Activated naive CD8-positive, alpha-beta T cell treated with anti-CD3 and anti-CD28 coated beads, Interleukin-2, amount 50 U/mL, for 24 hours (primary cell): ENCODE measurements at places on chromosomes 5 and 9.

DNA sequence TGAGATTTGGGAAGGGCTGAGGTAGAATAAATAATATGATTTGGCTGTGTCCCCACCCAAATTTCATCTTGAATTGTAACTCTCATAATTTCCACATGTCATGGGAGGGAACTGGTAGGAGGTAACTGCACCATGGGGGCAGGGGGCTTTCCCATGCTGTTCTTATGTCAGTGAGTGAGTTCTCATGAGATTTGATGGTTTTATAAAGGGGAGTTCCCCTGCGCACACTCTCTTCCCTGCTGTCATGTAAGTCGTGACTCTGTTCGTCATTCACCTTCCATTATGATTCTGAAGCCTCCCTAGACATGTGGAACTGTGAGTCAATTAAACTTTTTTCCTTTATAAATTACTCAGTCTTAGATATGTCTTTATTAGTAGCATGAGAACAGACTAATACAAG, 115.5 kb upstream of the STARD4 start:
- DNase-seq = peak; percentile 26

- DNase-seq = no peak
Measured at GRCh38 chr9:73714294-73714693, 562.6 kb downstream of the ANXA1 start.

GRCh38 chr5:125961150-125961549, 462.1 kb upstream of the GRAMD2B start:
- no peak for DNase-seq

- no peak for DNase-seq
Measured at GRCh38 chr5:166236327-166236726, 2055.1 kb upstream of the WWC1 start.

DNA sequence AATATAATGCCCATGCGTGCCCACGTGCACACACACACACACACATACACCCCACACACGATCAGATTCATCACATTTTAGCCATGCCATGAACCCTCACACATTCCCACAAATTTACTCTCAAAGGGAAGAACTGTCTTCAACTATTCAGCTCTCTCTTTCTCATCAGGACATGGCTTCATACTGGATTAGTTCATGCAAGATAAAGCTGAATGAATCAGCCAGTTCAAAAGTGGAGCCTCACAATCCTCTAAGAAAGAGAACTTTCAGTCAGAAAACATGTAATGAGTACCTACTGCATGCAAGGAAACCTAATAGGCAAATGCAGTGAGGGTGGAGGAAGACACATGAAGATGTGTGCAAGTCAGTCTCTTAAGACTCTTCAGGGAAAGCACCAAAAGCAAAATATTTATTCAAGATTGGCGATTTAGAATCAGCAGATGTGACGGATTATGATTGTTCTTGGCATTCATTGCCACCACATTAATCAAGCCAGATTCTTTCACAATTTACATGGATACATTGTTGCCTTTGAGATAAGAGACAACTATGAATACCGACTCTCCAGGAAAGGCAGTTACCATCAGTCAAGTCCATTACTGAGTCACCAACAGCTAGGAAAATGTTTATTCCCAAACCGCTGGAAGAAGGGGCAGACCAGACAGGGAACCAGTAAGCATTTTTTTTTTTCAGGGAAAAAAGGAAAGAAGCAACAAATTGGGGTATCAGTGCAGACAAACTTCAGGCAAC, 30.3 kb upstream of the PUM3 start:
- no peak for DNase-seq

- no peak for DNase-seq
Measured at GRCh38 chr5:98656125-98656795, 117.2 kb upstream of the RGMB start.
